ENCODE measurements at places on chromosomes 1 and 21.

GRCh38 chr1:219712506-219712905 lies 99.6 kb upstream of the ZC3H11B start:
- no peak for DNase-seq

DNA sequence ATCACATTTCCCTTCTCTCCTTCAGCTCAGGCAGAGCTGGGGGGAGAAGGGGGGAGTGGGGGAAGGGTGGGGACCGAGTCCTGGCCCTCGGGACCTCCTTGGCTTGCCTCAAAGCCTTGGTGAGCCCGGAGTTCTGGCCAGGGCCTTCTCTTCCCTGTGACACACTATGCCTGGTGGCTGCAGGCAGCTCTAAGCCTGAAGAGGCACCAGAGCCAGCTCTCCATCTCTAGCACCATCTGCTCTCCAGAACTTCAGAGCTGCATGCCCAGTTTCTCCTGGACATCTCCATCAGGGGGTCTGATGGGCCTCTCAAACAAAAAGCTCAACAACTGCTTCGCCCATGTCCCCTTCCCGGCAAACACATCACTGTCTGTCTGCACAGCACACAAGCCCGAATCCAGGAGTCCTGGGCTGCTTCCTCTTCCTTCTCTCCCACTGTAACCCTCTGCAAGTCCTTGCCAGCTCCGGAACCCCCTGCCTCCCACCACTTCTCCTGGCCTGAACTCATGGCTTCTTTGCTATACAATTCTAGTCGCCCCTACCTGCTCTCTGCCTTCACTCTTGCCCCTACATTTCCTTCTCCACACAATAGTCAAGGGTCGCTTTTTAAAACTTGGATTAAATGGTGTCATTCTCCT lies 26.5 kb downstream of the KIAA1614 start:
- no peak for DNase-seq

DNA sequence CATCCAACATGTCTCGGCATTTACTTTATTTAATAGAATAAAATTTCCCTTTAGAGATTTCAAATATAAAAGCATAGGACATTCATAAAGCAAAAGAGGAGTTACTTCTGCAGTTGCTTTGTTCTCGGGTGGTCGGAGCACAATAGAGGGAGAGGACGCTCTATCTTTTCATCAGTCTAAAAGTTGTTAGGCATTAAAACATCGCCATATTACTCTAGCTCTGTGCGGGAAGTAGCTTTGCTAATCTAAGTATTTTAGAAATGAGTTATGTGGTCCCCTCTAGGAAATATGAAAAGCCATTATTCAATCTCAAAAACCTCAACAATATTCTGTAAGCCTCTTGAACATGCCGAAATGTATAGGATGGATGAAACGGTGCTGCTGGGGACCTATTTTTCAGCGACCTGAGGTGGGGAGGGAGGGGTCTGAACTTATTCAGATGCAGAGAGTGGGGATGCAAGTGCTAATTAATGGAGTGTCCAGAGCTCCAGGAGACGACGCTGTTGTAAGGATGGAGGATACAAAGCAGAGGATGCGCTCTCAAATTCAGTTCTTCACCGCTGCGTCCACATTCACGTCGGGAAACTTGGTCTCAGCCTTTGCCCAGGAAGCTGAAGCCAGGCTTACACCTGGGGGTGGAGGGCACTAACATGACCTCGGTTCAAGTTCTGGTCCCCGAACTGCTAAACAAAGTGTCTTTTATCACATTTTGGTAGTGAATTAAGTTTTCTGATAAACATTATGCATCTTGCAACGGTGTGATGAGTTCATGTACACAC lies 6.3 kb downstream of the CDKN2C start:
- DNase-seq, result no peak

DNA sequence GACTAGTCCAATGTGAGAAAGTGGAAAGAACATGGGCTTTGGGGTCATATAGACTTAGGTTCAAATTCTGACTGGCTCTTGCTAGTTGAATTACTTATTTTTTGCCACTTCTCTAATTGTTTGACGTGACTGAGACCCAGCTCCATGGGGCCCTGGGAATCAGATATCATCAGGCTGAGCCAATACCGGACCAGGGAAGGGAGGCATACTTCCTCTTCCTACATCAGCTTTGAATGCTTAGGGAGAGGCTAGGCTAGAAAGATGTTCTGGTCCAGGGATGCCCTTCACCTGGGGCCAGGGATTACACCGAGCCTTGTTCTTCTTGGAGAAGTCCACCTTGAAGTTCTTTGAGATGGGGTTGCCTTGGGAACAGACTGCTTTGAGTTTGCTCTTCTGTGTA lies 3.7 kb upstream of the NR1I3 start:
- DNase-seq, result no peak

DNA sequence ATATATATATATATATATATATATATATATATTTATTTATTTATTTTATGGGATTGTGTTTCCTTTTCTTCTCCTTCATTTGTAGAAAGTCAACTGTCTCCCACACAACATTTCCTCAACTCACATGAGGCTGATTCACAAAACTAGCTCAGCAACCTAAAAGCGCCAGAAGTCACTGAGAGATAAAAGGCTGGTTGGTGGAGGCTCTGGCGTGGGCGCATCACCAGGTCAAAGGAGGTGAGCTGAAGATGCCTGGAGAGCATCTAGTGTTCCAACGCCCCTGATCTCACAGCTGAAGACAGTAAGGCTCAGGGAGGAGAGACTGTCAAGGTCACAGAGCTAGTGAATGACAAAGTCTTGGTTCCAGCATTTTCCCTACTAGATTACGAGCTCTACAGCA lies 78.0 kb downstream of the HLCS start:
- no peak for DNase-seq

DNA sequence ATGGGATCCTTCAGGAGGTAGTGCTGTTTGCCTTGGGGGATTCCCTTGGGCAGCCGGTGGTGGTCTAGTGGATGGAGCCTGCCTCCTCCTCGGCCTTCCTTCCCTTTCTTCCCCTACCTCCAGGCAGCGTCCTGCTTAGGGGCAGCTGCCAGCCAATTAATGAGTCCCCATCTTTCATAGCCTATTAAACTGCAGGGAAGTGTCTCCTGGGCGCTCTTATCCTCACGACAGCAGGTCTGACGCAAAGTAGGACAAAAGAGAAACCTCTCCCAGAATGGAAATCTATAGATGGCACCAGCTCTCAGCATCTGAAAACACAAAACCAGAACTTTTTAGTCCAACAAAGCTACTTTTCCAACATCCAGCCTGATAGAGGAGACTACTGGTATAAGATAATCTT lies 69.3 kb downstream of the ELAVL4 start:
- no peak for DNase-seq

DNA sequence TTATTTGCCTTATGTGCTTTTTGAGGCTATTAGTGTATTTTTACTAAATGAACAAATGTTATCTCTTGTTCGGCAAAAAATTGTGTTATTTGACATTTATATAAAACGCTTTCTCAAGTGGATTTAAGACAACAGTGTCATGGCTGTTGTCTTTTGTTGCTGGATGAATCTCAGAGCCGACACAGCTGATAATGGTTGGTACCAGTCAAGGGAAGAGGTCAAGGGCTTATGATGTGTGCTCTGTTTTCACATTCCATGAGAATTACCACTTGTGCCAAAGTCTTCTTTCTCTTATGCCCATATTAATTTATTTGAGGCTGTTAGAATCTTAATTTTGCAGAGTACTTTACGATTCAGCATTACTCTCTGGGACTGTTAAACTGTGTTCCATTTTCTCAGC lies 17.9 kb upstream of the CD101 start:
- DNase-seq, result no peak

- DNase-seq, result no peak
Observed at GRCh38 chr1:1665815-1666251, 7.0 kb upstream of the CDK11B start.

DNA sequence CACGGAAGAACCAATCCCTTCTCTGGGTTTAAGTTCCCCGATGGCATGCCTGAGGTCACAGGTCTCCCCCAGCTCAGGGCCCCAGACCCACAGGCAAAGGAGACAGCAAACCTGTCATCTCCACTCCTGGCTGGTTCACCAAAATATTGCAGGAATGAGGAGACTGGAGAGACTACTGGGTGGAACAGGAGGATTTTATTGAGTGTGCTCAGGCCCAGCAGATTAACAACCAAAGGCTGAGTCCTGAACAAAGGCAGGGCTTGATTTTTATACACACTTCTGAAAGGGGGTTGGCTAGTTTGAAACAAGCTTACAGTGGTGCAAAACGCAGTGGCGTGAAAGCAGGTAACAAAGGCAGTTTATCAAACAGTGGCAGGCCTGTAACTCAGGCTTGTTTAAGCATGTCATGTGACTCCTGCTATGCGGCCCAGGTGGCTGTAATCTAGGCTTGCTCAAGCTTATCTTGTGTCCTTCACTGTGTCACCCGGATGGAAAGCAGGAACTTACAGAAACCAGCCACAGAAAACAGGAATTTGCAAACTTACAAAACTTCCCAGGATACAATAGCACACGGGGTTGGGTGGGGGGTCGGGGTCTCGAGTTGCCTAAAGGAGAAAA lies 27.4 kb upstream of the KCNJ15 start:
- no peak for DNase-seq

DNA sequence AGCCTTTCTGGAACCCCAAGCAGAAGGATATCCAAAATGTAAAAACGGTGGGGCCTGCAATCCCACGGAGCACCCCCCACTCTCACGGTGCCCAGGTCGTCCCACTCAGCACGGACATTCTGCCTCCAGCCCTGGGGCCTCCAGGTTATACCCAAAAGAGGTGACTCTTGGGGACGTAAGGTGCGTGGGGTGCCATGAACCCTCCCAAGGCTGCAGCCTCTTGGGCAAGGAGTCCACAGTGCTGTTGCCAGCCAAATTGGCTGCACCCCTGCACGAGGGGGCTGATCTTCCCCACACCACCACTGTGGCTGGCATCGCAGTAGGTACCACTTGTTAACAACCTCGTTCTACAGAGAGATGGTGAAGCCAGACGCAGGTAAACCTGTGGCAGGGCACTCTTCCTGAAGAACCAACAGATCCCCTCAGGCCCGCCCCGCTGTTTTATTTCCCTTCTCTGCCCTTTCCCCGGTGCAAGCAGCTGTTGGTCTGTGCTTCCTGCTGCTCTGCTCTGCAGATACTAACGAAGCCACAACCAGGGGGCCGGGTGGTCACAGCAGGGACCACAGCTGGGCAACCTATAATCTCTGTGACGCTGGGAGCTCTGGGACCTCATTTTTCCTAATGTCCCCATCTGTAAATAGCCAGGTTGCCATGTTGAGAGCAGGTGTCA lies 8.7 kb downstream of the TFF3 start:
- DNase-seq, result no peak

- DNase-seq, result no peak
Observed at GRCh38 chr1:66147226-66147835, 354.6 kb downstream of the PDE4B start.

- DNase-seq, result no peak
Observed at GRCh38 chr1:100396651-100397050, 44.3 kb downstream of the CDC14A start.

- DNase-seq, result no peak
Observed at GRCh38 chr1:147665521-147665920, 4.8 kb downstream of the ACP6 start.

- no peak for DNase-seq
Observed at GRCh38 chr1:181985936-181986906, 75.3 kb downstream of the ZNF648 start.

- no peak for DNase-seq
Observed at GRCh38 chr1:6054596-6054995, 8.9 kb downstream of the KCNAB2 start.

DNA sequence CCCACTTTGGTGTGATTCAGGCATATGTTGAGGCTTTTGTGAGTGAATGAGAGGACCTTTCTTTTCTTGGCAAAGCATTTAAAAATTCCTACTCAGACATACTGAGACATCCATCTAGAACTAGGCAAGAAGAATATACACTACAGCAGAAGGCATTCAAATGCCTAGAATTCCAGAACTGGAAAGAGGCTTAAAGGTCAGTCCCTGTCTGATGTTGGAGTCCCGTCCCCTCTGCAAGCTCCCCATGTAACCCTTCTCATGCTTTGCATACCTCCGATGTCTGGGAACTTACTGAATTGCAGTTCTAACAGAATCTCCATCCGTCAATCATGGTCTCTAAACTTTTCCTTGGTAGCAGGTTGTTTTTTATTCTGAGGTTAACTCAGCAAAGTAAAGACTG lies 152.9 kb downstream of the ATP6V1G3 start:
- DNase-seq, result no peak

- no peak for DNase-seq
Observed at GRCh38 chr1:110570901-110571300, 35.3 kb downstream of the KCNA2 start.

- no peak for DNase-seq
Observed at GRCh38 chr1:46675549-46676314, 4.1 kb downstream of the TEX38 start.

DNA sequence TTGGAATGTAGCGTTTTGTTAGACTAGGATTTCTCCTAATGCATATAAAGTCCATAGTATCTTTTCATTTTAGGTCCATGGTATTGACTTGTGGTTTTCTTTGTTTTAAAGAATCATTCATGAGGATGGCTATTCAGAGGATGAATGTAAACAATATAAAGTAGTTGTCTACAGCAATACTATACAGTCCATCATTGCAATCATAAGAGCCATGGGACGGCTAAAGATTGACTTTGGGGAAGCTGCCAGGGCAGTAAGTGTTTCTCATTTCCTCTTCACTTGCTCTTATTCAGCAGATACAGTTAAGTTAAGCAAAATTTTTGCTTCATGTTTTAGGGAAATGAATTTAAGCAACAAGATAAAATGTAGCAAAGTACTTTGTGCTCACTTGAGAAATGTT lies 25.4 kb downstream of the GNAI3 start:
- no peak for DNase-seq

- no peak for DNase-seq
Observed at GRCh38 chr1:28860332-28861073, 48.5 kb downstream of the OPRD1 start.

DNA sequence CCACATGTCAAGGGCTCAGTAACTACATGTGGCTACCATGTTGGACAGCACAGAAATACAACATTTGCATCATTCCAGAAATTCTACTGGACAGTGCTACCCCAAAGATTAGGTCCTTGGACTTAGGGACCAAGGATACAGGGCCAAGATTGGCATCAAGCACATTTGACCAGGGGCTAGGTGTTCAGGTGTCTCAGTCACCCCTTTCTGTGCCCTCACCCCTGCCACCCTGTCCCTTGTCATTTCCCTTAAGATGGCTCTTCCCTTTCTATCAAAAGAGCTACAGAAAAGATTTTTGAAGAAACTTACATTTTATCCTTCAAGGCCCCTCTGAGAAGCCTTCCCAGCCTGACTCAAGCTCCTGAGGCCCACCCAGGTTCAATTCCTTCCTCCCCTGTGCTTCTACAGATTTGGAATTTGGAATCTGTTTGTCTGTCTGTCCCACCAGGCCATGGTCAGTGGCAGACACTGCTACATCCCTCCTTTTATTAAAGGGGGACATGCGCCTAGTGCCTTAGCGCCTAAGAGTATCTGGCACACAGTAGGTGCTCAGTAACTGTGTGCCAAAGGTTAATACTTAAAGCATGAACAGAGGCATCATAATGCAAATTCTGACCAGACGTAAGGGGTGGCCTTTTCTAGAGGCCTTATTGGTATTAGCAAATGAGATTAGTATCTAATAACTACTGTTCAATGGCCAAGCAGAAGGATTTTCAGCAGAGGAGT lies 21.4 kb downstream of the CSF1 start:
- DNase-seq, result no peak

GRCh38 chr21:30211071-30211470 lies 4.8 kb downstream of the CLDN8 start:
- no peak for DNase-seq

Data from activated CD8-positive, alpha-beta memory T cell treated with anti-CD3 and anti-CD28 coated beads for 1 hour (primary cell).